ENCODE measurements at places on chromosomes 1 and 21.
A peak's percentile ranks its signal among the peaks of the same experiment; 100 is the strongest.

DNA sequence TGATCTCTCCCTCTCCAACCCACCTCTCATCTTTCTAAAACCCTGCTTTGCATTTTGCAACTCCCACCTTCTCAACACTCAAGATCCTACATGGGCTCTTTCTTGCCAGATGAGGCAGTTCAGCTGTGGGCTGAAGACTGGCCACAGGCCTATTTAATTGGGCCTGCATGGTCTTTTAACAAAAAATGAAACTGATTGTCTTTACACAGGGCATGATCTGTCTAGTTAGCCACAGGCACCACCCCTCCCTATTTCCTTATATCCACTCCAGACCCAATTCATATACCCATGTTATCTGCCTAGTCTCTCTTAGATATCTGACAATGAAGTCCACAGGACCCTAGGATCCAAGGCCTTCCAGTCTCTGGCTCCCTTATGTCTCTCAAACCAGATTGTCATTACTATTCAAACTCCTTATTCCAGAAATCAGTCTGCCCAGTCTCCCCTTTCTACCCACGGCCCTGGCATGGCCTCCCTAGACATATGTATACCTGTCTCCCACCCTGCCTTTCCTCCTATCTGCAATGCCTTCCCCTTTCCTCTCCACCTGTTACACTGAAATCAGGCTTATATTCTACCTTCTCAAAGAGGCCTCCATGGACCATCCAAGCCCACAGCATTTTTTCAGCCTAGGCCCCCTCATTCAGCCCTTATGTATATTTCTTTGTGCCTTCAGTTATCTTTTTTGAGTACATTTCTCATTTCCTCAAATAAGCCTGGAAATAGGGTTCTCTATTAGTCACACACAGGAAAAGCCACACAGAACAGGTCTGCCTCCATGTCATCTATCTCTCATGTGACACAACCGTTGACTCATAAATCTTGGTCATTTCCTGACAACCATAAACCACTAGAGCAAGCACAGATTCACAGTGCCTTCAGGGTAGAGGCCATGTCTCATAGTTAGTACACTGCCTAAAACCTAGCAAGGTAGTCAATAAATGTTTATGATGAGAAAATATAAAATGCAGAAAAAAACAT lies 39.0 kb downstream of the LPAR3 start:
- DNase-seq, result no peak

GRCh38 chr21:19850157-19850556 lies 1148.1 kb upstream of the NCAM2 start:
- no peak for DNase-seq

DNA sequence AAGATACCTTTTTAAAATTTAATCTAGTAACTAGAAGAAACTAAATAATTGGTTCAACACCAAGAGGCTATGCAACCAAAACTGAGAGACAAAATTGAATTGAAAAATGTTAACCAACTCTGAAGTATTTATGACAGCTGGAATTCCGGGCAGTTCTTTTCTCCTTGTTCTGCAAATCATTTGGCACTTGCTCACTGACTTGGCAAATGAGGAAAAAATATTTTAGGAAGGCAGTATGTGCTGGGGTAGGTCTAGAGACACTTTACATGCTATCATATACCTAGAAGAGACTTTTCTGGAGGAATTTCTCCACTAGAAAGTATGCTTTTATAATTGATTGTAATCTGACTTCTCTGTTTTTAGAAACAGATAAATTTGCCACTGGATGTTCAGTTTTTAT lies 22.1 kb upstream of the SH3D21 start:
- DNase-seq, result no peak

DNA sequence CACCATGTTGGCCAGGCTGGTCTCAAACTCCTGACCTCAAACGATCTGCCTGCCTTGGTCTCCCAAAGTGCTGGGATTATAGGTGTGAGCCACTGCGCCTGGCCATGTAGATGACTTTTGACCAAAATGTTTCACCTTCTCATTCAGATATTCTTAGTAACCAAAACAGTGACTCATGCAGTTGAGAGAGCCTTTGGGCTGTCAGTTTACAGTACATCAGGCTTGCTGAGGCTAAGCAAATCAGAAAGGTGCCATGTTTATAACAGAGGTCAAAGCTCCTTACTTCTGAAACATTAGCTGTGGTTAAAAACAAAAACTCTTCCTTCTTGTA lies 21.0 kb downstream of the CNIH4 start:
- no peak for DNase-seq

- DNase-seq, result no peak
These were observed 31.5 kb downstream of the TNFSF4 start for GRCh38 chr1:173175514-173176145.

GRCh38 chr1:48793863-48794262 lies 17.2 kb upstream of the BEND5 start:
- no peak for DNase-seq

GRCh38 chr1:71780681-71781080 lies 501.7 kb downstream of the NEGR1 start:
- DNase-seq, result no peak

DNA sequence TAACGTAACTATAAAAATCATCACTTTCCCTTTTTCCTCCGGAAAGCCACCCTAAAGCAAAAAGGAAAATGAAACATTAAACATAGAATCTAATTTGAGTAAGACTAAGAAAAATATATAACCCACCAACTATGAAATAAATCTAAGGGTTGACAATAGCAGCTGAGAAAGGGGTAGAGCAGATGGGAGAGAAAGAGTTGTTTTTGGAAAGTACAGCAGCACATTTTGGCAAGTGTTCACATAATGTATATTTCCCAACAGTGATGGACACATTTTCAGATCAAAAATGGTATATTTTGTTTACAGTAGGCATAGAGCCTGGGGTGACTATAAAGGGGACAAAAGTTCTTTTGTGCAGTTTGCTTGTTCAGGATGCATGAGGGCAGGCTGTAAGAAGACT lies 1287.4 kb upstream of the B3GALT2 start:
- DNase-seq, result no peak

DNA sequence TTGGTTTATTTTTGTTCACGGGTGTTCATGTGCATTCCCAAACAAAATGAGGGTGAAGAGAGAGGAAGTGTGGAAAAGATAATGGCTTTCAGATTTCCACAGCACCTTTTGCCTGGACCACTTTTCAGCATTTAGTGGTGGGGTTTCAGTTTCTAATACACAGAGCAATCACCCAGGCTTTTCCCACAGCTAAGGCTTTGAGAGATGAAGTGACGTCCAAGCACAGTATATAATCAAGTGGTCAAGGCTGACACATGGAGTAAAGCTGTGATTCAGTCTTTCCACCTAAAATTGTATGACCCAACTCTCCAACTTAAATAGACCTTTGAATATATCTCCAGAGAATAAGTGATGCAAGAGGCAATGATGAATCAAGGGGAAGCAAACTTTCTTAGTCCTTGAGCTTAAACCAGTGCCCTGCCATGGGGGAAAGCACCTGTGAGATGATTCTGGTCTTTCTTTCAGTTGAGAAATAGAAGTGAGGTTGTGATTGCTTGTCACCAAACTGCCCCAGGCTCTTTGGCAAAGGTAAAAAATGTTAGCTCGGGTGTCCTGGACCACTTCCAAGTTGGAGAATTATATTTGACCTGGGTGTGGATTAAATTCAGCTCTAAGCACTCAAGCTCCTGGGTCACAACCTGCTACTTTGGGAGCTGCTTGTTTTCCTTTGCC lies 2.4 kb upstream of the PIK3R3 start:
- no peak for DNase-seq

GRCh38 chr1:20823845-20824244 lies 36.7 kb upstream of the HP1BP3 start:
- no peak for DNase-seq

- DNase-seq, result no peak
These were observed at the start of gene RORC for GRCh38 chr1:151831605-151832004. RORC (minus strand) TSS chr1:151831802; CDS start chr1:151831764, 38 bp downstream.

DNA sequence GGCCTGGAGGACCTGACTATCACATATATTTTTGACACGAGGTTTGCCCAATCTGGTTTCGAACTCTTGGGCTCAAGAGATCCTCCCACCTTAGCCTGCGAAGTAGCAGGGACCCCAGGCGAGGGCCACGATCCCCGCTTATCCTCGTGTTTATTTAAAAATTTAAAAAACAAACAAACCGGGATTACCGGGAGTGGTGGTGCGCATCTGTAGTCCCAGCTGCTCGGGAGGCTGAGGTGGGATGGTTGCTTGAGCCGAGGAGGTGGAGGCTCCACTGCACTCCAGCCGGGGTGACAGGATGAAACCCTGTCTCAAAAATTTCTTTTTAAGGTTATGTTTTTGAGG lies 452 bp upstream of the EXOSC10 start:
- no peak for DNase-seq

DNA sequence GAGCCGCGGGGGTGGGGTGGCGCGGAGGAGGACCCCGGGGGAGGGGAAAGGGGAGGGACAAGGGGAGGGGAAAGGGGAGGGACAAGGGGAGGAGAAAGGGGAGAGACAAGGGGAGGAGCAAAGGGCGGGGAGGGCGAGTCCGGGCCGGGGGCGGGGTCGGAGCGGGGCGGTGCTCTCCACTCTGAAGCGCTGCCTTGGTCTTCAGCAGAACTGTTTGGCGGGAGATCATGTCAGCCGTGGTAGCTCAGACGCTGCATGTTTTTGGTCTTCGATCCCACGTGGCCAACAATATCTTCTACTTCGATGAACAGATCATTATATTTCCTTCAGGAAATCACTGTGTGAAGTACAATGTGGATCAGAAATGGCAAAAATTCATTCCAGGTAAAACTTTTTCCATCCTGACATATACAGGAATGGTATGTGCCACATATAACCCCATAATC lies 420 bp downstream of the CFAP57 start:
- DNase-seq, result peak; percentile 77

DNA sequence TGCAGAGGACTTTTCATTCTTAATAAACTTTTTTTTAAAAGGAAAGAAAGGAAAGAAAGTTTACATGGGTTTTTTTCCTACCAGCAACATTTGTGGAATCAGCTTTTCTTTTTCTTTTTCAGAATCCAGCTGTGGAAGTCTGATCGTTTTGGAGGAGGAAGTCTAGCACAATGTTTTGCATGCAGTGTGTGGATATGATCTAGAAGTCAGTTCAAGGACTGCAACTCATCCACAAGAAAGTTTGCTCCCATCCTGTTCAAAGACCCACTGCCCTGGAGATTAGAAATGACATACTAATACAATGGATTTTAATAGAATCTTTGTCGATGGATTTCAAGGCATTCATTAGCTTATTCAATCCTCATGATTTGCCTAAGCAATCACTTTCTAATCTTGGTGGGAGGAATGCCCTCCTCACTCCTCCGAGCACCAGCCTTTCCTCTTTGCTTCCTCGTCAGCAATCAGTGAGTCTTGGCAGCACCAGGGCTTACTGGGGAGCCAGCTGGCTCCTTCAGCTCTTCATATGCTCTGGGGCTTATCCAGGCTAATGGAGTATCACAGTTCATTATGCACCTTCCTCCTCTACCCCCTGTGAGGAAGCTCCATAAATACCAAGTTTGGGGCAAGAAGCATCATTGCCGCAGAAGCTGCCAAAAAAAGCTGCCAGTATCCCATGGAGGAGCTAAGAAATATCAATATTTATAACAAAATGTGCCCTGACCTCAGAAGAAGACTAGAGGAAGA lies 392.3 kb upstream of the PKN2 start:
- DNase-seq, result no peak

DNA sequence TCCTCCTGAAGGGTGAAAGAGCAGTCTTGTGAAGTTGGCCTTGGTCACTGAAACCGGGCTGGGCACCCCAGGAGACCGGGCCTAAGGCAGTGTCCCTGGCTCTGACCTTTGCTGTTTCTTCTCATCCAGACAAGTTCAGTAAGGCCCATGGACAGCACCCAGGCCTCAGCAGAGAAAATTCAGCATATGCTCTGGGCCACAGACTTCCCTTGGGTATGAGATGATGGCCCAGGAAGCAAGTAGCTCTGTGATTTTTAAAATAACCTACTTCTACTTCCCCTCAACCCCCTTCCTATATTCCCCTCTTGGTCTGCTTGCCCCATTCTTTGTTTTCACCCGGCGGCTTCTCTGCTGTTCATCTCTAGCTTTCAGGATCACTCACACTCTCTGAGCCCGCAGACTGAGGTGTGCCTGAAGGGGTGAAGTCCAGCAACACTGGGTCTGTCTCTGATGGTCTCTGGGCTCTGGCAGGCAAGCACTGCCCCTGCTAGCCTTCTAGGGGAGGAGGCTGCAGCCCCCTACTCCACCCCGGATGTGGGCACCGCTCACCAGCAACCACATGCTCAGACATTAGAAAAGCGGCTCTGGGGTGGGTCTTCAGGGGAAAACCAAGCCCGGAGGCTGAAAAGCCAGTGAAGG lies 2.9 kb upstream of the GPR25 start:
- DNase-seq, result no peak

DNA sequence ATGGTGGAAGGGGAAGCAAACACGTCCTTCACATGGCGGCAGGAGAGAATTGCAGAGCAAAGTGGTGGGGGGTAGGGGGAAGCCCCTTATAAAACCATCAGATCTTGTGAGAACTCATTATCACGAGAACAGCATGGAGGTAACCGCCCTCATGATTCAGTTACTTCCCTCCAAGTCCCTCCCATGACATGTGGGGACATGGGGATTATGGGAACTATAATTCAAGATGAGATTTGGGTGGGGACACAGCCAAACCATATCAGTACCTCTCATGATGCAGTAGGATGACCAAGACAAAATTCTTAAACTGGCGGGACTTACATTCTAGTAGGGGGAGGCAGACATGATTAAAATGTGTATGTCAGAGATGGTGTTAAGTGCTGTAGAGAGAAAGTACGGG lies 38.8 kb downstream of the WNT4 start:
- DNase-seq, result no peak

GRCh38 chr1:84096176-84096575 lies 47.9 kb upstream of the PRKACB start:
- DNase-seq, result no peak

- no peak for DNase-seq
These were observed 250.1 kb downstream of the HMCN1 start for GRCh38 chr1:185984113-185984836.

DNA sequence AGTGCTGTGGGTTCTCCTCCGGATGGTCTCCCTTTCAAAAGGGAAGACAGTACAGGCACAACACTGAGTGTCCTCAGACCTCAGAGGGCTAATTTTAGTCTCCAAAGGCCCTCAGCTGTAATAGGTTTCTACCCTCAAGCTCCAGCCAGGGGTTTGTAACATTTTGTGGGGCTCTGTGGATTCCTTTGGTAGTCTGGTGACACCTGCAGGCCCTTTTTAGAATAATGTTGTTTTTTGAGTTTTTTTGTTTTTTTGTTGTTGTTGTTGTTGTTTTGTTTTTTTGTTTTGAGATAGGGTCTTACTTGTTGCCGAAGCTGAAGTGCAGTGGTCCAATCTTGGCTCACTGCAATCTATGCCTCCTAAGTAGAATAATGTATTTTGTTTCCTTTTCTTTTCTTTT lies 15.0 kb upstream of the TMEM201 start:
- DNase-seq, result no peak

DNA sequence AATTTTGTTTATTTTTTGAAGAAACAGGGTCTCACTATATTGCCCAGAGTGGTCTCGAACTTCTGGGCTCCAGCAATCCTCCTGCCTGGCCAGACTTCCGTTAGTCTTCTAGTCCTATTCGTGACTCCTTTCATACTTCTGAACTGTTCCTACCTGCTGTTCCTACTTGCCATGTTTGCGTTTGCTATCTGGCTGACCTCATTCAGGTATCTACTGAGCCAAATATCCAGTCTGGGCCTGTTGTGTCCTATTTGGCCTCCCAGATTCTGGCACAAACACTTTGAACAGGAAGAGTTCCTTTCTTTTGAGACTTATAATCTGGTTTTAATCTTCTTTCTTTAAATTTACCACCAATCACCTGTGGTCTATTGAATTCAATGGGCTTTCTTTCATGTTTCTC lies 6.9 kb upstream of the NR1I3 start:
- DNase-seq, result no peak

GRCh38 chr1:20723537-20724363 lies 5.9 kb upstream of the KIF17 start:
- DNase-seq, result no peak

GRCh38 chr1:161497961-161498360 lies 7.3 kb upstream of the FCGR2A start:
- no peak for DNase-seq

Measured in stimulated activated CD4-positive, alpha-beta T cell treated with anti-CD3 and anti-CD28 coated beads, Interleukin-15, amount 100 ng/mL, for 1 hour (primary cell).